Left ventricle myocardium superior (tissue), 1 donor: ENCODE measurements at places on chromosomes 6 and 20.
A peak's percentile ranks its signal among the peaks of the same experiment; 100 is the strongest.

GRCh38 chr6:75065523-75065922 is 140.3 kb downstream of the COL12A1 start:
- DNase-seq, result peak; percentile 35

- DNase-seq, result peak; percentile 29
Observed at GRCh38 chr6:3269281-3269975, 10.7 kb downstream of the PSMG4 start.

GRCh38 chr20:15547119-15547518 is 1026.1 kb downstream of the KIF16B start:
- no peak for DNase-seq

DNA sequence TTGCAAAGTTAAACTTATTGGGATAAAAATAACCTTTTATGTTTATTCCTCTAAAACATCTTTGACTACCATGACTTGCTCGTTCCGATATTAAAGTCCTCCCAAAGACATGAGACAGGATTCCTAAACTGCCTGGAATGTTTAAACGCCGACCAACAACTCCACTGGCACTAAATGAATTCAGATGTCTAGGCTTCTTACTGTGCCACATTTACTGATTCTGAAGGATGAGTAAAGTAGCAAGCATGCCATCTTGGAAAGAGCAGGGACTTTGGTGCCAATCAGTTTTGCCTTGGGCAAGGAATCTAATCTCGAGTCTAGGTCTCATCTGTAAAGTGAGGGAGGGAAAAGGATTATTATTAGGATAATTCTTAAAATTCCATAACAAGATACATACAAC is 25.3 kb downstream of the MBOAT1 start:
- DNase-seq, result no peak

GRCh38 chr6:38161754-38162492 is 342.4 kb downstream of the ZFAND3 start:
- DNase-seq, result no peak

DNA sequence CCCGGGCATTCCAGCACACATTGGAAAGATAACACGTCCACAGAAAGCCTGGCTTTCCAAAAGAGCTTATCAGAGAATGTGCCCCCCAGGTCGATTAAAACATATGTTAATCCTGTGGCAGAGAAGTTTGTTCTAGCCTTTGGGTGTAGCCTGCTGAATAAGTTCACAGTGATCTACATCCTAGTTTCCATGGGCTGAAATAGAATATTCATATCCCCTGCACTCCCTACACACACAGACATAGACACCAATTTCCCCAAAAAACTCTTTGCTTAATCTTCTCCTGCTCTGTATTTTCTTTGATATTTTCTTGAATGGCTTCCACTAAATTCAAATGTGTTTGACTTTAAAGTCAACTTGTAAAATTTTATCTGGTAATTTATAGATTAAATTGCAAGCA is 1.6 kb downstream of the LPA start:
- DNase-seq, result no peak

DNA sequence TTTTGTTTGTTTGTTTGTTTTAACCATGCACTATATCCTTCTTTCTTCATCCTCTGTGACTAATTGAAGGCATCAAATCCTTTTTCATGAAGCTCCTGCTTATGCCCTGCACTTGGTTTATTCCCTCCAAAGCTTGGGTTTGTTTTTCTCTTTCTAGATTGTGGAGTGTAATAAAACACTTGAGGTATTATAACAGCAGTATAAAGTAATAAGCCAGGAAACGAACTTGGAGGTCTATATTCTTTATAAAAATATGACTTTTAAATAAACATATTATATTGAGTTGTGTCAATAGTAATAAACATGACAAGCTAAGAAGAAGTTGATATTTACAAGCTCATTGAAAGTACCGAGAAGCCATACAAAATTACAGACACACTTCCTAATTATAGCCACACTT is 659.4 kb downstream of the RFPL4B start:
- no peak for DNase-seq

- DNase-seq, result peak; percentile 51
Observed at GRCh38 chr6:167492100-167492449, 167.2 kb downstream of the TTLL2 start.

DNA sequence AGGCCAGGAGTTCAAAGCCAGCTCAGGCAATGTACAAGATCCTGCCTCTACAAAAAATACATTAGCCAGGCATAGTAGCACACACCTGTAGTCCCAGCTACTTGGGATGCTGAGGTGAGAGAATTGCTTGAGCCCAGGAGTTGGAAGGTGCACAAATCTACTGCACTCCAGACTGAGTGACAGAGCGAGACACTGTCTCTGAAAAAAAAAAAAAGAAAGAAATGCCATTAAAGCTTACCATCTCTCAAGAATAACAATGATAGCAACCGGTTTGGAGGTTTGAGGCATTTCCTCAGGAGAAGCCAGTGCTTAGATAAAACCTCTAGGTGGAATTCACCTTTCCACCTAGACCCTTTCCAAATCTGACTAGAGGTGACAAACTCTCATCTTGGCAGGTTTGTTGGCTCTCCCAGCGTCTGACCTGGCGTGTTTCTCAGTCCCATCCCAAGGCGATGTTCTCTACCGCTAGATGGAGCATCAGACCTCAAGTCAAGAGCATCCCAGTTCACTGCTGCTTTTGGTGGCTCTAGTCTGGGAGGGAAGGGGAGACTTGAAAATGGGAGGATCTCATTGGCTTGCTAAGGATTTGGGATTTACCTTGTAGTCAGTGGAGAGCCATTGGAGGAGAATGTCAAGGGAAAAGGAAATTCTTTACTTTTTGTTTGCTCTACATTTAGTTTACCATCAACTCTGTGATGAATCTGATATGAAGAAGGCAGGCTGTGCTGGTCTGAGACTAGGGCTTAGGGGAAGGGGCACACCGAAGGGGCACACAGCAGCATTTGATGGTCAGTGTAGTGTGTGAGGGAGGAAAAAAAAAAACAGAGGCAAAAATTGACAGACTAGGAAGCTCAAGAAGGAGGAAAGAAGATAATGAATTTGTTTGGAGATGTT is 67.9 kb downstream of the NCOA7 start:
- DNase-seq, result no peak

DNA sequence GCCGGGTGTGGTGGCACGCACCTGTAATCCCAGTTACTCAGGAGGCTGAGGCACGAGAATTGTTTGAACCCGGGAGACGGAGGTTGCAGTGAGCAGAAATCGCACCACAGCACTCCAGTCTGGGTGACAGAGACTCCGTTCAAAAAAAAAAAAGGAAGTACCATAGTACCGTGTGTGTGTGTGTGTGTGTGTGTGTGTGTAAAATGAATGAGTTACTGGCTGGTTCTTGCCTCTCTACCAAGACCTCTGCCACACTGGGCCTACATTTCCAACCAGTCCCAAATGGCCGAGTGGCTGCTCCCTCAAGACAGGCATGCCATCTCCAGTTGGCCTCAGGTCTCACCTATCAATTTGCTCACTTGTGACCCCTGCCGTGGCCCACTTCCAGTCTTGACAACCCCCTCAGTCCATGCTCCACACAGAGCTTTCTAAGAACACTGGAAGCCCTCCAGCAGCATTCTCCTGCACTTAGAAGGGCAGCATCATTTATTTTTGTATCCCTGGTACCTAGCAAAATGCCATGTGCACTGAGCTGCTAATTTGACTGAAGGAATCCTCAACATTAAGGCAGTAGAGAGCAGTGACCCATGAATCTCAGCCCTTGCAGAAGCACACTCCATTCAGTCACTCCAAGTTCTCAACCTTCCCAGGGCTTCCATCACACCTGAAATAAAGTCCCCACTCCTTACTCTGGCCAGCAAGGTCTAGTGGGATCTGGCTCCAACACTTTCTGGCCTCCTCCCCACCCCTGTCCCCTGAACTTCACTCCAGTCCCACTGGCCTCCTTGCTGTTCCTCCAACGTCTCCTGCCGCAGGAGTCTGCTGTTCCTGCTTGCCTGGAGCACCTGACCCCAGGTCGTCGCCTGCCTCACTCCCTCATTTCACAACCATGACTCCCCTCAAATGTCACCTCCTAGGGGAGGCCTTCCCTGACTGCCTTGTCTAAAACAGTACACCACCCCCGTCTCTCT is 29.9 kb downstream of the COX4I2 start:
- DNase-seq, result no peak
